ENCODE measurements at places on chromosomes 13 and 19. TPM values are rescaled to one million over a fixed set of nuclear protein-coding genes. Genes with fewer than 3 reads are reported as not detected.

The IGSF23 gene
- total RNA-seq, result not detected

The SIGLEC5 gene
- not detected for total RNA-seq

The LENG8 gene
- 65.8 TPM for total RNA-seq

The ZNF468 gene
- total RNA-seq, result 18.7 TPM

The ZNF765 gene
- total RNA-seq, result 9.6 TPM

The CEACAM19 gene
- 4.3 TPM for total RNA-seq

The GPR183 gene
- total RNA-seq, result not detected

The LACC1 gene
- 1.2 TPM for total RNA-seq

The PLIN5 gene
- 3.3 TPM for total RNA-seq

The SELENOV gene
- not detected for total RNA-seq

The KLHL1 gene
- not detected for total RNA-seq

The NDUFA11 gene
- 556 TPM for total RNA-seq

The CA11 gene
- total RNA-seq, result 4.1 TPM

The CD22 gene
- total RNA-seq, result not detected

The F2RL3 gene
- 0.07 TPM for total RNA-seq

The LILRA1 gene
- not detected for total RNA-seq

The ICAM1 gene
- total RNA-seq, result 15.3 TPM

The FFAR1 gene
- total RNA-seq, result not detected

The ZNF606 gene
- 6.0 TPM for total RNA-seq

The IL17D gene
- total RNA-seq, result 1.1 TPM

The KLK10 gene
- 2.9 TPM for total RNA-seq

The CCL25 gene
- not detected for total RNA-seq

The ZNF223 gene
- not detected for total RNA-seq

The PINLYP gene
- total RNA-seq, result not detected

The AMER2 gene
- not detected for total RNA-seq
